CD8-positive, alpha-beta T cell (primary cell): ENCODE measurements at places on chromosomes 3 and 15.

- no peak for DNase-seq
Measured at GRCh38 chr3:58051196-58051595, 43.0 kb downstream of the FLNB start.

- DNase-seq, result no peak
Measured at GRCh38 chr3:144259267-144259666, 287.6 kb downstream of the DIPK2A start.

DNA sequence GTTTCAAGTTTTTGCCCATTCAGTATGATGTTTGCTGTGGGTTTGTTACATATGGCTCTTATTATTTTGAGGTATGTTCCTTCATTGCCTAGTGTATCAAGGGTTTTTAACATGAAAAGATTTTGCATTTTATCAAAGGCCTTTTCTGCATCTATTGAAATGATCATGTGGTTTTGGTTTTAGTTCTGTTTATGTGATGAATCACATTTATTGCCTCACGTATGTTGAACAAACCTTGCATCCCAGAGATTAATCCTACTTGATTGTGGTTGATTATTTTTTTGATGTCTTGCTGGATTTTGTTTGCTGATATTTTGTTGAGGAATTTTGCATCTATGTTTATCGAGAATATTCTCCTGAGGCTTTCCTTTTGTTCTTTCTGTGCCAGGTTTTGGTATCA is 39.4 kb downstream of the TMCO5A start:
- DNase-seq, result no peak

GRCh38 chr3:113897373-113897777 is 50.4 kb upstream of the ZDHHC23 start:
- DNase-seq, result no peak

DNA sequence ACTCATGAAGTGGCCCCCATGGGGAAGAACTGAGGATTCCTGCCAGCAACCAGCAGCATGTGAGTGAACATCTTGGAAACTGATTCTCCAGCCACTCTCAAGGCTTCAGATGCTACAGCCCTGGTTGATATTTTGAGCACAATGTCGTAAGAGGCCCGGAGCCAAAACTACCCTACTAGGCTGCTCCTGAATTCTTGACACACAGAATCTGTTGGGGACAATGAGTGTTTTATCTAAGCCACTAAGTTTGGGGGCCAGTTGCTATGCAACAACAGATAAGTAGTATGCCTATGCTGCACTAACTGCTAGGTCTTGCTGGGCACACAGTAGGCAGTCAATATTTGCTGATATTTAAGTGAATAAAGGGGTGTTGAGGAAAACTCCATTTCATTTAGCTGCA is 89.9 kb upstream of the CHL1 start:
- no peak for DNase-seq

DNA sequence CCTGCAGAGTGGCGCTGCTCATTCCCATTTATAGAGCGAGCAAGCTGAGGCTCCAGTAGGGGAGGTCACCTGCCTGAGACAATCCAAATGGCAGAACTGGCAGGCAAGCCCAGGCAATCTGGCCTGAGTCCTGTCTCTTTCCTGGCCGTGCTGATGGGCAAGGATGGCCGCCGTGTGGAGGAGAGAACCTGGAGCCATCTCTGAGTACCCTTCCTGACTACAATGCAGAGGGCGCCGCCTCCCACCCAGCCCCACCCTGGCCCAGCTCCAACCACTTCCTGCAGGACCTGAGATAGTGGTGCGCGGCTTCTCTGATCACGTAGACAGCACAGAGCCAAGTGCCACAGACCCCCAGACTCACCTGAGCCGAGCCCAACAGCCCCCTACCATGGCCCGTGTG is 7.0 kb downstream of the TLR9 start:
- DNase-seq, result peak; percentile 59

GRCh38 chr3:83150896-83151295 is 1389.5 kb upstream of the GBE1 start:
- DNase-seq, result no peak

DNA sequence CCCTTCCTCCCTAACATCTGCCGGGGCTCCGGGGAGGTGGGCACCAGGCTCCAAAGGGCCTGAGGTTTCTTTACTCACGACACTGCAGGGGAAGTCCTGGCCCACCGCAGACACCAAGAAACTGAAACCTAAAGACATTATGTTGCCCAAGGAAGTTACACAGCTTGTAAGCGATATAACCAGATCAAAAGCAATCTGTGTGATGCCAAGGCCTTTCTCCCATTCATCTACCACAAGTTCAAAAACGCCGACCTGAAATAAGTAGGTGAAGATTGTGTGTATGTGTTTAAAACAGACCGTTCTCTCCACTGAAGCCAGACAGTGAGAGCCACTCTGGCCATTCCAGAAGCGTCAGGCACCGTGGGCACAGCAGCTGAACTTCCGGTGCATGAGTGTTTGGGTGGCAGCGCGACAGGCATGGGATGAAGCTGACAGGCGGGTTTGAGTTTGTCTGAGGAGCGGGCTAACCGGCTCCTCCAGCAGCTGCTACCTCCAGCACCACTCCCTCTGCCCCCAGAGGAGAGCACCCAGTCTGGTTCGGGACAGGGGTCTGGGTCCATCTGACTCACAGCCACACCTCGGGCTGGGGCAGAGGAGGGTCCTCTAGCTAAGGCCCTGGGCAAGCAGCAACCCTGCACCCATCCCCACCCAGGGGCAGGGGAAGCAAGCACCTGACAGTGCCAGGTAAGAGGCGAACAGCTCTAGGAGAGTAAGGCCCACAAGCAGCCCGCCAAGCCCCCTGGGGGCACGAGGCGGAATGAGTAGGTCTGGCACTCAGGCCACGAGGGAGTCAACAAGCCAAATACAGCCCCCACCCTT is 1.3 kb downstream of the TNK2 start:
- DNase-seq, result peak; percentile 92

DNA sequence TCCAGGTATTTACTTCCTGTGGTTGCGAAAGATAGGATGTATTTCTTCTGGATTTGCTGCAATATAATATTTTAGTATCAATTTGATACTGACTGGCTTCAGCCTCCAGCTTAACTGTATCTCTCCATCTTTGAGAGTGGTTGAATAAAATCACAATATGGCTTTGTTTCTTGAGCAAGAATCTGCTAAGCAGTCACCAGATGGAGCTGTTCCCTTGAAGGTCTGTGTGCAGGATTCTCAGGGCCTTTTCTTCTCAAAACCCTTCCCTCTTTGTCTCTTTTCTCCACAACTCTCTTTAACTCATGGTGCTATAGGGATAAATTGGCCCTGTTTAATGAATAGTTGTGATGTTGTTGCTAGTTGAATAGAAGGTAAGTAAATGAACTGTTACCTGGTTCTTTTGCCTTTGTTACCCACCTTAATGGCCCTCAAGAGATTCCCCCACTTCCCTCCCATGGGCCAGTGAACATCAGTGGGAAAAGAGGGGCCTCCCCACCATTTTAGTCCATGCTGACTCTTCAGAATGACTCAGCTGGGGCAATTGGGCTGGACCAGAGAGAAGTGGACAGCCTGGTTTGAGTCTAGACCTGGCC is 34.8 kb upstream of the RAB6B start:
- no peak for DNase-seq

DNA sequence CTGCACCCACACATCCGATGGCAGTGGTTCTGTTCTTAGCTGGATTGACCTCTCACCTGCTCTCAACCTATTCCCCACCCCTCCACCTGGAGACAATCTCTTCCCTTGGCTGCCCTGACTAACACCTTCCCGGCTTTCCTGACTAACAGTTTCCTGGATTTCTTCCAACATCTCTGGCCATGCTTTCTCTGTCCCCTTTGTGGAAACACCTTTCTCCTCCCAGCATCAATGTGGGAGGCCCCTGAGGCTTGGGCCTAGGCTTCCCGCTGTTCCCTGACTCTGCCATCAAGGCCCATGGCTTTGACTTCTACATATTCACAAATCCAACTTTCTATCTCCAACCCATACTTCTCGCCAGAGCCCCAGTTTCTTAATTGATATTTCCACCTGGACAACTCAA is 142.8 kb upstream of the ATP2B2 start:
- no peak for DNase-seq

- DNase-seq, result no peak
Measured at GRCh38 chr3:168722091-168722490, 626.4 kb upstream of the GOLIM4 start.

GRCh38 chr3:127363171-127363570 is 75.3 kb upstream of the PRR20G start:
- DNase-seq, result no peak

- DNase-seq, result no peak
Measured at GRCh38 chr3:100364421-100364820, 29.9 kb downstream of the NIT2 start.

DNA sequence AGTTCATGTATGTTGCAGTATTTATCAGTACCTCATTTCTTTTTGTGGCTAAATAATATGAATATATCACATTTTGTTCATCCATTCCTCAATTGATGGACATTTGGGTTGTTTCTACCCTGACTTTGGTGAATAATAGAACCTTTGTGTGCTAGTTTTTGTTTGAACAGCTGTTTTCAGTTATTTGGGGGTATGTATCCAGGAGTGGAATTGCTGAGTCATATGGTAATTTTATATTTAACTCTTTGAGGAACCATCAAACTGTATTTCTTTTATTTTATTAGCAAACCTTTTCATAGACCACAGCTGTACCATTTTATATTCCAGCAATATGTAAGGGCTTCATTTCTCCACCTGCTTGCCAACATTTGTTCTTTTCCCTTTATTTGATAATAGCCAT is 38.4 kb upstream of the RBM5 start:
- no peak for DNase-seq

- no peak for DNase-seq
Measured at GRCh38 chr3:11323813-11324212, 51.6 kb downstream of the ATG7 start.

- no peak for DNase-seq
Measured at GRCh38 chr15:77446840-77447390, 26.2 kb downstream of the HMG20A start.

DNA sequence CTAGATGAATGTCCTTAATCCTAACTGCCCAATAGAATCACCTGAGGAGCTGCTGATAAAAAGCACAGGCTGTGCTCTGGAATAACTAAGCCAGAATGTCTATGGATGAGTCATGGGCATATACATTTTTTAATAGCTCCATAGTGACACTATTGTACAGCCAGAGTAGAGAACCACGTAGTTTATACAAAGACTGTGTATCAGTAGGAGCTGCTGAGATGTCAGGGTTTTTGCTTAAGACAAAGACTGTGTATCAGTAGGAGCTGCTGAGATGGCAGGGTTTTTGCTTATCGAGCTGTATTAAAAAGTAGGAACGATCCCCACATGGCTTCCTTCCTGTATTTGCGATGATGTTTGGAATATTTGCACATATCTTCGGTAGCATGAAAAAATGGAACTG is 137.4 kb downstream of the SV2B start:
- DNase-seq, result no peak

DNA sequence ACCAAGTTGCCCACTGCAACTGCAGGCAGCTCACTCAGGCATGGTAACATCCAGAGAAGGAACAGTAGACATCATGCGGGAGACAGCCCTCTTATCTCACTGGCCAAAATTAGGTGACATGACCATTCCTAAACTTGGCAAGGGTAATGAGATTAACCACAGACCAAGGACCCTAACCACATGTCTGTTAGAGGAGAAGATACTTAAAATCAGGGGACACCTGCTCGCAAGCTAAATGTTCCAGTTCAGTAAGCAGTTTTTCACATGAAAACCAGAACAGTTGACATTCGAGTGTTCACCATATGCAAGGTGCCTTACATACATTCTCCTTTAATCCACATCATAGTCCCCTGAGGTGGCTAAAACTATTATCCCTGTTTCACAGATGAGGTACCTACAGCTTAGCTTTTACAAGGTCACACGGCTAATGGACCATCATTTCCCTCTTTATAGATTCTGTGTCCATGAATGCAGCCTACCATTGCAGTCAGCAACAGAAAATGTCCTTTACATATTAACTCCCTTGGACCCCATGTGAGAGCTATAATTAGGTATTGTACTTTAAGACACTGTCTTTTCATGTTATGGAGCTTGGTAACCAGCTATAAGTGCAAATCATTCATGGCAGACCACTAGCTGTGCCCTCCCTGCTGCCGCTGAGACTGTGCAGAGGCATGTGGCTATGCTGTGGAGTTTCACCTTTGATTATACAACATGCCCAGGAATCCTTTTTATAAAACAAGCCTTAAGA is 154.1 kb downstream of the LIPC start:
- DNase-seq, result no peak

- peak; percentile 7 for DNase-seq
Measured at GRCh38 chr3:40387001-40387894, at the start of gene ENTPD3. Gene ENTPD3, plus strand, starts transcription at chr3:40387184. Its CDS starts 874 bp downstream, at chr3:40388058.

- no peak for DNase-seq
Measured at GRCh38 chr15:57118013-57118799, 199.8 kb downstream of the TCF12 start.

GRCh38 chr3:12687948-12688347 is 24.0 kb upstream of the RAF1 start:
- no peak for DNase-seq

DNA sequence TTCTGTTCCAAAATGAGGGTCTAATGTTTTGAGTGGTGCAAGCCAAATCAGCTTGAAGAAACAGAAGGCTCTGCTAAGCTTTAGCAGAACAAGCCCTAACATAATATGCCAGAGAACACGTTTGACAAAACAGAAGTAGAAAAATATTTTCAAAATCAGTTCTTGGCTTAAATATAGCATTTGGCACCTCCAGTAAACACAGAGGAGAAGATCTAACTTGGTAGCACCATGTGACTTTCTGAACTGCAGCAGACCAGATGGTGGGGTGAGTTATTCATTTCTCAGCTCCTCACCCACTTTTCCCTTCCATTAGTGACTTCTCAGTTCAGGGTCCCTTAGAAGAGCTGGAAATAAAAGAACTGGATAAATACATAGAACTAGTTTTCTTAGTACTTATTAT is 395.8 kb downstream of the MAGI1 start:
- no peak for DNase-seq

GRCh38 chr3:182438398-182438797 is 354.9 kb upstream of the ATP11B start:
- DNase-seq, result no peak

- DNase-seq, result peak; percentile 13
Measured at GRCh38 chr3:41881233-41881821, 80.6 kb downstream of the ULK4 start.
